Neural progenitor cell (in vitro differentiated cells): ENCODE measurements at places on chromosomes 12 and 14. TPM values are rescaled to one million over a fixed set of nuclear protein-coding genes. Genes with fewer than 3 reads are reported as not detected.
A peak's percentile ranks its signal among the peaks of the same experiment; 100 is the strongest.

Gene IL22
- total RNA-seq, result not detected in 2 replicates

Gene STAC3
- 1.1 and 5.1 TPM in 2 replicates for total RNA-seq

Gene SLC6A13
- total RNA-seq, result 0.31 TPM in 1 of 2 replicates, not detected in the other

Gene CLEC7A
- total RNA-seq, result not detected in 2 replicates

Gene FERMT2
- total RNA-seq, result 114 and 166 TPM in 2 replicates

Gene ANKS1B
- 4.5 and 7.9 TPM in 2 replicates for total RNA-seq

DNA sequence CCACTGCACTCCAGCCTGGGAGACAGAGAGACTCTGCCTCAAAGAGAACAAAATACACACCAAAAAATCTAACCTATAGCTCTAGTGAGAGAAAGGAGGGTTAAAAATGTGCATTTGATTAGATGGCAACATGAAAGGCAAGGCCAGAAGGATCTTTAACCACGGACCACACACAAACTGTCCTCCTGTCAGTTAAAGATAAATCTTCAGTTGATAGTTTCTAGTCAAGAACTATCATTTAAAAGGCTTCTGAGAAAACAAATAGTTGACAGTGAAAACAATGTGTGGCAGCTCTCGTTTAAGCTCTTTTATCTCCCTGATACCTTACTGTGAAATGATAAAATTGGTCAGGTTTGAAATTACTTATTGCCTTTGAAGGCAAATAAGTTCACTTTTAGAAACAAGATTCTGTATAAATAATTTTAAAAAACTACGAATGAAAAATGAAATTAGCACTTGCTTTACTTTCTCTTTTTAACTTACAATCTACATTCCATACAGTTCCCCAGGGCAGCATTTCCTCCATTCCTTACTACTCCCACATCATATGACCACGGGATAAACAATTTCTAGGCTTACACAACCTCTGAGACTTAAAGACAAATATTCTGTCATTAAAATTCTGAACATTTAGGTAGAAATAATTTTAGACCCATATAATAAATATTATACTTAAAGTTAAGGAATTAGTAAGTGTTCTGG is 71.4 kb upstream of the GNPNAT1 start:
- peaks cover 38% of the 10 kb centered on the region for H3K36me3 ChIP-seq
- H3K4me3 ChIP-seq, result no peak overlapping the region
- no peaks in the 10 kb centered on the region for H3K4me1 ChIP-seq
- H3K27me3 ChIP-seq, result no peaks in the 10 kb centered on the region
- no peak for DNase-seq
- no peak overlapping the region for H3K27ac ChIP-seq

DNA sequence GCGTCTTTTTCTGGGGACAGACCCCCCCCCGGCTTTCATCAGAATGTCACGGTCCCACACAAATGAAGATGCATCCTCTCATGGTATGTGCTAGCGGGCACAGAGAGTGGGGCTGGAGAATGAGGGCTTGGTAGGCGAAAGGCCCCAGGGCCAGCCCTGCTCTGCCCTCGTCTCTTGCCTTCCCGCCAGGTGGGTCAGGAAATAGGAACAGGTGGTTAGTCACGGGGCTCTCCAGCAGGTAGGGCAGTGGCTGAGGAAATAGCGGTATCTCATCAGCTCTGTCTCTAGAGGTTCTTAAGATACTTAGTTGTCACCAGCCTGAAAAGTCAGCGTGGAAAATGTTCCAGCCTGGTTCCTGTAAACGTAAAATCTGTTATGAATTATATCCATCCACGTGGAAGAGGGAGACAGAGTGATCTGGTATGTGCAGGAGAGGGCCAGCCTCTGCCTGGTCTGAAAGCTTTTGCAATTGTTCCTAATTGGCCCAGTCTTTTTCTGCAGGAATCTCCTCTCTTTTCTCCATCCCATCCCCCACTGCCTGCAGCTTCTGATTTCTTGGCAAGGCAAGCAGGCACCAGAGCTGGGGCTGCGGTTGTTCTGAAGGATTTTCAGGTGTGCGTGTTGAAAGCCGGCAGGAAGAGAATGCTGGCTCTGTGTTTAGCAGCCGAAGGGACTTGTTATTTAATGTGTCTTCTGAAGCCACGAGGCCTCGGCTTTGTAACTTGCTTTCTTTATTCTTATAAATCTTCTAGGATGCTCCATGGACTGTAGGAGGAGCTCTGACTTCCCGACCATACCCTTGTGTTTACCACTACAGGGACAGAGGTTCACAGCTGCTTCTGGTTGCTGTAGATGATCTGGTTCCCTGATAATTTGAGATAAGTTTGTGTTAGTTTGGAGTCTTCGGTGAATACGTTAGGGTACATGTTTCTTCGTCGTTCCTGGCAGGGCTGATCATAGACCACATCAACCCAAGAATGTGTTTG is 131.1 kb downstream of the CACNA1C start:
- H3K27ac ChIP-seq, result no peak overlapping the region
- peaks cover 5% of the 10 kb centered on the region for H3K4me1 ChIP-seq
- no peaks in the 10 kb centered on the region for H3K36me3 ChIP-seq
- no peak overlapping the region for H3K4me3 ChIP-seq
- no peaks in the 10 kb centered on the region for H3K27me3 ChIP-seq

- H3K4me3 ChIP-seq, result peak overlapping the region; percentile 93
- H3K36me3 ChIP-seq, result no peaks in the 10 kb centered on the region
- H3K4me1 ChIP-seq, result peaks cover 17% of the 10 kb centered on the region
- no peak for DNase-seq
- peak overlapping the region; percentile 99 for H3K27ac ChIP-seq
Observed at GRCh38 chr12:98514982-98515286, 456 bp upstream of the TMPO start.

DNA sequence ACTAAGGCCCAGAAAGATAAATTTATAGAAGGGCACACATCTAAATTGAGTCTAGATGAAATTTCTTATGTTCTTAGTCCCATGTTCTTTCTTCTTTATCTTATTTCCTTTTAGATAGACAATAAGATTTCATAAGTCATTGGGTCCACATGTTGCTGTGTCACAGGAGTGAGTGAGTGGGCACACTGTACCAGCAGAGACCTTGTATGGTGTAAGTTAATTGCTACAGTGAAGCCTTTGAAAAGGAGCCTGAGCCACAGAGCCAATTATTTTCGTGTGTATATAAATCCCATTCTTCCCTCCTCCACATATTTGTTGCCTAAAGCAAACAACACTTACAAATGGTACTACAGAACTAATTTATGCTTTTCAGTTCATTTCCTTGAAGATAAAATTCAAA is 79.1 kb downstream of the GRIP1 start:
- DNase-seq, result no peak
- H3K27me3 ChIP-seq, result no peaks in the 10 kb centered on the region
- peaks cover 10% of the 10 kb centered on the region for H3K4me1 ChIP-seq
- no peak overlapping the region for H3K27ac ChIP-seq
- H3K4me3 ChIP-seq, result no peak overlapping the region

DNA sequence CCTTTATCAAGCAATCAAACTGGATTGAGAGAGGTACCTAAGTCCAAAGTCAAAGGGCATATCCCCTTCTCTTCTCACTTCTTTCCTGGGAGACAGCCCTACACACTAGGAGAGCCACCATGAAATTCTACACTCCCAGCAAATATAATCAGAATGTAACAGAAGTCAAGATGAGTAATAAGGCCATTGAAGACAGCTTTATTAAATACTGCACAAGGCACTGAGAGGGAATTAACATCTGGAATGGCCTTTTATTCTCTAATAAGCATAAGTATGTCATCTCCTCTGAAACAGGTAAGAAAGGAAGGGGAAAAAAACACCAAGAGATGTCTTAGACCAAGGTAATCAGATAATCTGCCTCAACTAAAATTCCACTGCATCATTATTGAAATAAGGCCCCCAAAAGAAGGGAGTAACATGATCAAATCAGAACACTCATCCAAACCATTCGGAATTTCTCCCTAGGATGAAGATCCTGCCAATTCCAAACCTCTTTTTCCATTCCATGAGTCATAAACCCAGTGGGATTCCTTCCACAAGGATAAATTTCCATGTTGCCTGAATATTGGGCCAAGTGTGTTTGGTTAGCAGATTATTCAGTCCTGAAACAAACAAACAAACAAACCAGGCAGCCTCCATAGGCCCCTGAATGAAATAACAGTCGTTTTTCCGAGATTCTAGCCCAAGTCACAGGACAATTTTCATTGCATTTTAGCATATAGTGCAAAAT is 19.9 kb downstream of the SLC35F4 start:
- no peak overlapping the region for H3K4me3 ChIP-seq
- H3K4me1 ChIP-seq, result peaks cover 5% of the 10 kb centered on the region
- no peak overlapping the region for H3K27ac ChIP-seq
- no peak for DNase-seq
- H3K27me3 ChIP-seq, result no peaks in the 10 kb centered on the region

GRCh38 chr12:51345681-51346080 is 798 bp downstream of the CELA1 start:
- no peaks in the 10 kb centered on the region for H3K36me3 ChIP-seq
- H3K27me3 ChIP-seq, result no peaks in the 10 kb centered on the region
- DNase-seq, result no peak
- H3K4me1 ChIP-seq, result peaks cover 4% of the 10 kb centered on the region
- H3K27ac ChIP-seq, result no peak overlapping the region
- H3K4me3 ChIP-seq, result no peak overlapping the region

- H3K4me1 ChIP-seq, result no peaks in the 10 kb centered on the region
- no peak for DNase-seq
- H3K4me3 ChIP-seq, result no peak overlapping the region
- no peaks in the 10 kb centered on the region for H3K27me3 ChIP-seq
- H3K36me3 ChIP-seq, result peaks cover 9% of the 10 kb centered on the region
- peak overlapping the region; percentile 39 for H3K27ac ChIP-seq
Observed at GRCh38 chr14:70971560-70971959, 64.3 kb downstream of the PCNX1 start.

- H3K27ac ChIP-seq, result no peak overlapping the region
- H3K27me3 ChIP-seq, result no peaks in the 10 kb centered on the region
- DNase-seq, result no peak
- H3K4me3 ChIP-seq, result no peak overlapping the region
- no peaks in the 10 kb centered on the region for H3K36me3 ChIP-seq
Observed at GRCh38 chr12:105506678-105507310, 176.3 kb downstream of the C12orf75 start.

GRCh38 chr14:104968153-104968527 is 10.0 kb downstream of the AHNAK2 start:
- H3K4me1 ChIP-seq, result peaks cover 17% of the 10 kb centered on the region
- peak overlapping the region; percentile 36 for H3K4me3 ChIP-seq
- H3K27me3 ChIP-seq, result peaks cover 18% of the 10 kb centered on the region
- peak; percentile 63 for DNase-seq
- H3K36me3 ChIP-seq, result no peaks in the 10 kb centered on the region

DNA sequence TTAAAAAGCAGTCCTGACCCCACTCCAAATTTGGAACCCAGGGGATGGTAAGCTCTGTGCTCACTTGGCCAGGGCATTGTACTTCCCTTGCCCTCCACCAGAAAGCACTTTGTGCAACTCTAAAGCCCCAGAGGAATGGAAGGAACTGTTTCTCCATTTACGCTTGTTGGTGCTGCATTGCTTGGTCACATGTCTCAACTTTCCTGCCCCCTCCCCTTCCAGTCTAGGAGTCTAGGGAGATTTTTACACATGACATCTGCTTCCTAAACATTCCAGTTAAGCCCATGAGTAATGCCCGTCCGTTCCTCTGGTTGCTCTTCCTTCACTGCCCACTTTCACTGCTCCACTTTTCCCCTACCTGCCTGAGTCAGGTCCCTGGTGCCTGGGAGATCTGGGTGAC is 92.6 kb upstream of the MAP1LC3B2 start:
- no peak overlapping the region for H3K27ac ChIP-seq
- no peaks in the 10 kb centered on the region for H3K4me1 ChIP-seq
- no peaks in the 10 kb centered on the region for H3K36me3 ChIP-seq
- no peak for DNase-seq

DNA sequence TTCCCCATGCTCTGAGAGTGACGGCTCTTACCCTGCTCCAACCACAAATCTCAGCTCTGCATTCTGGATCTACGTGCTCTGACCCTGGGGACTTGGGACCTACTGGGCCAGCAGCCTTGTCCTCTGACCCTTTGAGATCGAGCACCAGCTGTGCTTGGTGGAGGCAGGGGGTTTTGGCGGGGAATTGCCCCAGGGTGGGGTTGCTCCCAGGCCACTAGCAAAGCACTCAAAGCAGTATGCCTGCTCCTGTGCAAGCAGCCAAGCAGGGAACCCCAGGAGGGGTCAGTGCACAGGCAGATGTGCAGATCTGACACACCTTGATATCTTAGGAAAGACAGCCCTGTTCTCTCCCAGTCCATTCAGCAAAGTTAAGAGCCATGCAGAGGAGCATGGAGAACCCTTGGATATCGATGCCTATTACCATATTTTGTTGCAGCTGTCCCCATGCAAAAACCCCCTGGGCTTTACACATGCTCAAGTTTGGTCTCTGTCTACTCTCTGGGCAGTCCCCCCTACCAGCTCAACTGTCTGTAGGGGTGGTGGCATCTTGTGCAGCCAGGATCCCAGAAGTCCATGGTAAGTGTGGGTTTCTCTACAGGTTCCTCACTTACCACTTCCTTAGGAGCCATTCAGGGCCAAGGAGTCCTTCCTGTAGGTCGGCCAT is 319.0 kb downstream of the TMTC2 start:
- no peak for DNase-seq
- peaks cover 17% of the 10 kb centered on the region for H3K4me1 ChIP-seq
- H3K27ac ChIP-seq, result no peak overlapping the region
- no peaks in the 10 kb centered on the region for H3K27me3 ChIP-seq

- H3K27me3 ChIP-seq, result no peaks in the 10 kb centered on the region
- no peak overlapping the region for H3K4me3 ChIP-seq
- DNase-seq, result no peak
- no peaks in the 10 kb centered on the region for H3K36me3 ChIP-seq
- no peak overlapping the region for H3K27ac ChIP-seq
Observed at GRCh38 chr12:118637767-118638370, 261.5 kb downstream of the SUDS3 start.

DNA sequence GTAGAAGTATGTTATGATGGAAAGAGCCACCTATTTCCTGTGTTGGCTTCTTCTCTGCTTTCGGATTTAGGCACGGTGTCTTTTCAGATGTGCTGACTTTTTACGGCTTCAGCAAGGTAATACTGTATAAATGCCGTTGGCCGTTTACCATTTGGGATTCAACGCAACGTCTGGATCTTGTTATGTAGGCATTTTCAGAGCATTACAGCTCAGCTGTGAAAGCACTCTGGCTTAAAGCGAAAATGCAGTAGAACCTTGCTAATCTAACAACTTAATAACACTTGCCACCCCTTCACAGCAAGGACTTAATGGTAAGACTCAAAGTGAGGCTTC is 229.9 kb downstream of the EFCAB11 start:
- H3K27ac ChIP-seq, result no peak overlapping the region
- H3K4me3 ChIP-seq, result no peak overlapping the region
- peaks cover 8% of the 10 kb centered on the region for H3K4me1 ChIP-seq

DNA sequence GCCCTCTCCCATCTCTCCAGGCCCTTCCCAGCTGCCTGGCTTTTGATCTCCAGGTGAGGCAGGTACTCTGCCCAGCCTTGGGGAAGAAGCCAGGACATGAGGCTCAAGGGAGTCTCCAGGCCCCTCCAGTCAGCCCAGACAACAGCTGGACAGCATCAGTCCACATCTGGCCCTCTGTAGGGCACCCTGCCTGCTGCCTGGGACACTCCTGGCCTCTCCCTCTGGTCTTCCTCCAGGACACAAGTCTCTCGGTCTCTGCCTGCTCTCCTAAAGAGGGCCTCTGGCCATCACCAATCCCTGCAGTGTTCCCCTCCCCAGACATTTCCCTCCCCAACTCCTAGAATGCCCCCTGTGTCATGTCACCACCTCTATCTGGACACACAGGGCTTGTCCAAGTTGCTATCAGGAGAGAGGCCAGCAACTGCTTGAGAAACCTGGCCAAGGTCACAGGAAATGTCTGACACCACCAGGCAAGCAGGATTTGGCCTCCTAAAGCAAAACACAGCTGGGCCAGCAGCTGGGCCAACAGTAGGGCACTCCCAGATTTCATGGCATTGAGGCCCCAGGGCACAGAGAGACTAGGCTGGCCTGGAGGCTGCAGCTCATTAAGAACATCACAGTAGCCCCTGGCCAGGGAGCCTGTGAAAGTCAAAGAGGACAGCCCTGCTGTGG is 29.0 kb downstream of the LTBP2 start:
- DNase-seq, result no peak
- H3K36me3 ChIP-seq, result no peaks in the 10 kb centered on the region
- H3K4me3 ChIP-seq, result no peak overlapping the region
